ENCODE measurements at places on chromosomes 6 and 20. TPM values are rescaled to one million over a fixed set of nuclear protein-coding genes. Genes with fewer than 3 reads are reported as not detected.
A peak's percentile ranks its signal among the peaks of the same experiment; 100 is the strongest.

DNA sequence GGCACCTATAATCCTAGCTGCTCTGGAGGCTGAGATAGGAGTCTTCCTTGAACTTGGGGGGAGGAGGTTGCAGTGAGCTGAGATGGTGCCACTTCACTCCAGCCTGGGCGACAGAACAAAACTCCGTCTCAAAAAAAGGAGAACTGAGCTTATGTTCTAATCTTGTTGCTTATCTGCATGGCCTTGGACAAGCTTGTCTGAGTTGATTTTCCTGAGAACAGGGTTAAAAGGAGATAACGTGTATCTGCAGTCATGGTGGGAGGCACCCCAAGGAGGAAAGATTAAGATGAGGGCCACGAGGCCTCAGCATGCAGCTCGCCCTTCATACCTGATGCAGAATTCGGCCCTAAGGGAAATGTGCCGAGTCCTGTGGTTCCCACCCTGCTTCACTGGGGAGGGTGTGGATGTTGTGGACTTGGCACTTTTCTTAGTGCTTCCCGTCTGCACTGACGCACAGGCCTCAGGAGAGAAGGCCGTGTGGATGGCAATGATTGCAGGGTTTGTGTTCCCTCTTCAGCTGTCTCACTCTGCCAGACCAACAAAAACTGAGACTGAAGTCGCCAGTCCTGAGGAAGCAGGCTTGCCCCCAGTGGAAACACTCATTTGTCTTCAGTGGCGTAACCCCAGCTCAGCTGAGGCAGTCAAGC is 56.3 kb downstream of the EZR start:
- no peaks in the 10 kb centered on the region for H3K4me1 ChIP-seq
- no peak for DNase-seq
- H3K27me3 ChIP-seq = no peaks in the 10 kb centered on the region
- no peaks in the 10 kb centered on the region for H3K36me3 ChIP-seq

OTOR gene
- total RNA-seq = not detected

DNA sequence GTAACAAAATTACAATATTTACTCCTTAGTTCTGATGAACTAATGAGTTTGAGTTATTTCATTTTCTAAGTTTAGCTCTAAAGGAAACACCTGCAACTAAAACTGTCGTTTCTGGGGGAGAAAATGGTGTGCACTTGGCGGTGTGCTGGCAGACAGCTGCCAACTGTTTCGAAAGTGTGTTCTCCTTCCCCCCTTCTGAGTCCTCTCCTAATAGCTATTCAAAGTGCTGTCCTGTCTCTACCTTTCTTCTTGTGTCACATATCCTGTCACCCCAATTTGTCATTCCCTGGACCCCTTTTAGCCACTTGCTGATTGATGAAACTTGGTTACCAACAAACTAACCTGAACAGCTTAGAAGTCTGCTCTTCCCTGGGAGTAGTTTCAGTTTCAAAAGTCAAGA is 4.9 kb upstream of the UBE2J1 start:
- H3K27me3 ChIP-seq = no peaks in the 10 kb centered on the region
- no peak overlapping the region for H3K27ac ChIP-seq
- no peaks in the 10 kb centered on the region for H3K36me3 ChIP-seq
- H3K4me3 ChIP-seq = peak overlapping the region; percentile 19
- H3K4me1 ChIP-seq = no peaks in the 10 kb centered on the region

- peak overlapping the region; percentile 99 for H3K27ac ChIP-seq
- no peak for DNase-seq
- peaks cover 10% of the 10 kb centered on the region for H3K4me1 ChIP-seq
- H3K27me3 ChIP-seq = no peaks in the 10 kb centered on the region
- peak overlapping the region; percentile 88 for H3K4me3 ChIP-seq
Observed at GRCh38 chr6:157020398-157020797, 243.2 kb downstream of the ARID1B start.

DNA sequence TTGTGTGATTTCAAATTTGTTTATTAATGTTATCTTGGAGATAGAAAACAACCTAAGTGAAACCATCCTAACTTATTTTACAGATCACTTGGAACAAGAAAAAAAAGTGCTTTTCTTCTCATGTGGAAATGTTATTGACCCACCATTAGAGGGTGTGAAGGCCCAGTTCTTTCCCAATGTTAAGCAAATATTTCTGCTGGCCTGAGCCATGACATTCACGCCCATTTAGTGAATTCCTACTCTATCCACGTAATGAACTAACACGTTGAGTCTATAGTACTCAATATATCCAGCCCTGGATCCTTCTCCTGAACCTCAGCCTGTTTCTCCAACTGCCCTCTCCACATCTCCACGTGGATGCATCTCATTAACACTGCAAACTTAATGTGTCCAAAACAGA is 180.6 kb upstream of the ZFP64 start:
- H3K4me3 ChIP-seq = no peak overlapping the region
- H3K4me1 ChIP-seq = no peaks in the 10 kb centered on the region
- no peaks in the 10 kb centered on the region for H3K36me3 ChIP-seq
- H3K27ac ChIP-seq = no peak overlapping the region

GRCh38 chr6:112204350-112204706 is 50.0 kb downstream of the LAMA4 start:
- H3K36me3 ChIP-seq = no peaks in the 10 kb centered on the region
- no peak overlapping the region for H3K27ac ChIP-seq
- peaks cover 8% of the 10 kb centered on the region for H3K4me1 ChIP-seq
- no peak overlapping the region for H3K4me3 ChIP-seq
- H3K27me3 ChIP-seq = no peaks in the 10 kb centered on the region

PNLDC1 gene
- total RNA-seq = not detected

DNA sequence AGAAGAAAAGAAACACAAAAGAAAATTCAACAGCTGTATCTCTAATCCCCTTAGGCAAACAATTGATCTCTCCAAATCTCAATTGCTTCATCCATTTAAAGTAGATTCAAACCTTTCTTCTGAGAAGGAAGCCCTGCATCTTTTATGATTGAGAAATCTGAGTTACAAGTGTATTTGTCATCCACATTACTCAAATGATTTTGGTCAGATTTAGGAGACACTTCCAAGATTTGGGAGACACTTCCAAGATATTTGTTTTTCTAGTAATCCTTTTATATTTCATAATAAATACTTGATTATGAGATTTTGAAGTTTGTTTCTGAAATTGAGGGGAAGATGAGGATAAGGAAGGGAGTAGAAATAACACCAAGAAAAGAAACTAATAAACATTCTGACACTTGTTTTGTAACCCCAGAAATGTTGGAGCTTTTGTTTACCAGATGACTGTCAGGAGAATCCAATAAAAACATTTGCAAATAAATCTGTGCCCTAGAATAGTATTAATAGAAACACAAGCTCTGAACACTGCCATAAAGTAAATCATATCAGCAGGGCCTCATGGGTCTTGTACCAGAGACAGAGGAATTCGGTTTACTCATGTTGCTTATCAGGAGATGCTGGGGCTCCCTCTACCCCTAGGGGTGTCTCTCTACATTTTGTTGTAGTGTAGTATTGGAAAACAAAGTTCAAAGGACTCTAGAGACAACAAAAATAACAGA is 314.3 kb upstream of the NT5E start:
- no peaks in the 10 kb centered on the region for H3K4me1 ChIP-seq
- no peak overlapping the region for H3K4me3 ChIP-seq
- H3K27me3 ChIP-seq = no peaks in the 10 kb centered on the region
- DNase-seq = no peak
- H3K36me3 ChIP-seq = no peaks in the 10 kb centered on the region
- no peak overlapping the region for H3K27ac ChIP-seq

GRCh38 chr6:47126647-47127391 is 84.7 kb upstream of the ADGRF1 start:
- peaks cover 11% of the 10 kb centered on the region for H3K4me1 ChIP-seq
- H3K36me3 ChIP-seq = no peaks in the 10 kb centered on the region
- no peak overlapping the region for H3K4me3 ChIP-seq
- no peaks in the 10 kb centered on the region for H3K27me3 ChIP-seq
- no peak for DNase-seq

DNA sequence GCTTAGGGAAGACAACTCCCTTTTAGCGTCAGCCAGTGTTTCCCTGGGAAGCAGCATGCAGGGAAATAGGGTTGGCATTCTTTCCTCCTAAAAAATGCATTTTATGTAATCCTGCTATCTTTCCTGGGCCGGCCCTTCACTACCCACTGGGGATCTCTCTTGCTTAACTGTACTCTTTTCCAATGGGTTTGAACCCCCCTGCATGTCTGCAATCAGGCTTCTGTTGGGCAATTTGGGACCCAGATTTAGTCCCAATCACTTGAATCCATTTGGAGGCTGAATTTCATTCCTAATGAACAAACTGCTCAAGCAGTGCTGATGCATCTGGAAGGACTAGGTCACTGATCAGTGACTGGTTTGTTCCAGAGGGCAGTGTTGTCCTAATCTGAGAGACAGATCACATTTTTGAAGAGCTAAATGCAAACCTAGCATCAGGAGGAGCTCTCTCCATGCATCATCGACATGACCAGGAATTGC is 152.0 kb downstream of the TSHZ2 start:
- no peak overlapping the region for H3K27ac ChIP-seq
- no peaks in the 10 kb centered on the region for H3K36me3 ChIP-seq
- no peaks in the 10 kb centered on the region for H3K27me3 ChIP-seq
- H3K4me1 ChIP-seq = no peaks in the 10 kb centered on the region

DNA sequence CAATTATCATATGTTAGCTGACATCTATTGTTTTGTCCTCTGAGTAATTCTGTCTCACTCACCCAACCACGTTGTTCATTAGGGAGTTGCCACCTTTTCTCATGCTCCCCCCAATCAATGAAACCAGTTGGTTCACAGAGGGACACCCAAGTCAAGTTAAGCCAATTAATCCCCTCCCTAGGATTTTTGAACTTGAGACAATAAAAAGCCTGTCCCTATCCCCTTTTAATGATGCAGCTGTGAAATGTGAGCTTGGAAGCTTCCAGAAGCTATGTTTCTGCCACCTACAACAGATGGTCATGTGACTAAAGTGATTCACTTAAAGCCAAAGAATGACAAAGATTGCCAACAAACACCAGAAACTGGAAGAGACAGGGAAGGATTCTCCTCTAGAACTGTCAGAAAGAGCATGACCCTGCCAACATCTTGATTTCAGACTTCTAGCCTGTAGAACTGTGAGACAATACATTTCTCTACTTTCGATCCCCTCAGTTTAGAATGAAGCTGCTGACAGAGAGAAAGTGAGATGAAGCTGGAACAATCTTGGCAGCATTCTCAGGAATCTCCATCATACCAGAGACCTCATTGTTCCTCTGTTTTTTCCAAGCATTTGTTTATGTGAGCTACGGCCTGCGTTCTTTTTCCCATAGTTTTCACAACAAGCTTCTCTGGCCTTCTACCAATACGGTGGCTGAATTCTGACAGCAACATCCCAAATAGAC is 57.8 kb upstream of the TPD52L1 start:
- DNase-seq = no peak
- H3K27me3 ChIP-seq = no peaks in the 10 kb centered on the region
- H3K4me3 ChIP-seq = no peak overlapping the region
- peaks cover 2% of the 10 kb centered on the region for H3K4me1 ChIP-seq
- no peaks in the 10 kb centered on the region for H3K36me3 ChIP-seq

DNA sequence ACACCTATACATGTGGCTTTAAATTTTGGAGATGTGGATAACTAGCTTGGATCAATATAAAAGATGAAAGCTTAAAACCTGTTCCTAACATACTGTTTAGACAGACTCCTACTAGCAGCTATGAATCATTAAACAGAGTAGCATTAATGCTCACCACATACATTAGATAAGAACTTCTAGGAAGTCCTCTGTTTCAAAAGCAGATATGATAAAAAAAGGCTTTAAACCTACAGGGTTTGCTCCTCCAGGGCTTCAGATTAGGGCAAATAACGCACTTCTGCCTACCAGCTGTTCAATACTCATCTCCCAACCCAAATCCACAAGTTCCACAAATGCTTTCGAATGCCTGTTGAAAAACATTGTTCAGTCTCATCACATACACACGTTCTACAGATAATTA is 1.5 kb downstream of the REPS1 start:
- peak overlapping the region; percentile 83 for H3K4me3 ChIP-seq
- no peak overlapping the region for H3K27ac ChIP-seq
- DNase-seq = no peak

GRCh38 chr6:135514706-135515105 is 17.2 kb upstream of the AHI1 start:
- H3K27ac ChIP-seq = no peak overlapping the region
- no peaks in the 10 kb centered on the region for H3K36me3 ChIP-seq
- no peak for DNase-seq
- H3K4me1 ChIP-seq = no peaks in the 10 kb centered on the region

MRAP2 gene
- 2.6 TPM for total RNA-seq

PCK1 gene
- 5.5 TPM for total RNA-seq

SLC22A23 gene
- total RNA-seq = 5.2 TPM

- H3K27me3 ChIP-seq = no peaks in the 10 kb centered on the region
- no peak for DNase-seq
- H3K4me3 ChIP-seq = no peak overlapping the region
- no peaks in the 10 kb centered on the region for H3K36me3 ChIP-seq
- H3K4me1 ChIP-seq = peaks cover 2% of the 10 kb centered on the region
Observed at GRCh38 chr6:5211492-5211891, 49.3 kb downstream of the LYRM4 start.

DNA sequence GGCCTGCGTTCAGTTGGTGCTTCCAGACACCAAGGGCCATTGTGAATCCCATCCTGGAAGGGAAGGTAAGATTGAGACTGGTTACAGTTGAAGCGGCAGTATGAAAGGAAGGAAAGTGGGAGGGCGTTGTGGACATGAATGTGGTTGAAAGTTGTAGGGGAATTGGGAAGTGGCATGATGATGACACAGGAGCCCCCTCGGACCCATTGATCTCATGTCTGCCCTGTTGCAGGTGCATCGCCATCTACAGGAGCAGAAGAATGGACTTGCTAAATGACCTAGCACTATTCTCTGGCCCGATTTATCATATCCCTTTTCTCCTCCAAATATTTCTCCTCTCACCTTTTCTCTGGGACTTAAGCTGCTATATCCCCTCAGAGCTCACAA is 5.5 kb downstream of the HLA-DQA1 start:
- H3K27ac ChIP-seq = no peak overlapping the region
- no peak for DNase-seq
- H3K27me3 ChIP-seq = no peaks in the 10 kb centered on the region
- H3K36me3 ChIP-seq = no peaks in the 10 kb centered on the region
- H3K4me1 ChIP-seq = no peaks in the 10 kb centered on the region
- no peak overlapping the region for H3K4me3 ChIP-seq

GRCh38 chr20:62603021-62603906 is 39.0 kb upstream of the SLCO4A1 start:
- no peaks in the 10 kb centered on the region for H3K27me3 ChIP-seq
- peaks cover 4% of the 10 kb centered on the region for H3K4me1 ChIP-seq
- H3K27ac ChIP-seq = no peak overlapping the region
- H3K36me3 ChIP-seq = no peaks in the 10 kb centered on the region
- no peak overlapping the region for H3K4me3 ChIP-seq

GRCh38 chr6:109226353-109226752 is 131.0 kb downstream of the CEP57L1 start:
- no peak for DNase-seq
- no peaks in the 10 kb centered on the region for H3K27me3 ChIP-seq
- H3K4me3 ChIP-seq = no peak overlapping the region
- no peaks in the 10 kb centered on the region for H3K4me1 ChIP-seq
- H3K36me3 ChIP-seq = no peaks in the 10 kb centered on the region

DNA sequence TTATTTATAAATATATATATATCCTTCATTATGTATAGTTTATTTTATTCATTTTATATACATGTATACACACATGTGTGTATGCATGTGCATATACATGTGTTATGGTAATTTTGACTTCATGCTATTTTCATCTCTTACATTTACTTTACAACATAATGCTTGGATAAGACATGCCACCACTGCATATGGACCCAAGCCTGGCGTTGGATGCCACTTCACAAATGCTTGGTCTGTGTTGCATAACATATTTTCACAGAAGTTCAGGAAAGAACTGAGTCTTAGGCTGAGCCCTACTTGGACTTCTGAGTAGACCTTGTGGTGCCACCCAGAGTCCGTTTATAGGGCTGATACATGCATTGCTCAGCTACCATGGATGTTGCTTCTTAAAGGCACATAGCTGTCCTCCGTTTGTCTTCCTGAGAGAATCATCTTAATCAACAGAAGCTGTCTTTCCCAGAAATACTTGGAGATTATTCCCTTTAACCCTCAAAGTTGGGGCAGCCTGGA is 337.8 kb downstream of the BTBD3 start:
- no peaks in the 10 kb centered on the region for H3K27me3 ChIP-seq
- DNase-seq = no peak
- H3K4me3 ChIP-seq = no peak overlapping the region
- no peaks in the 10 kb centered on the region for H3K36me3 ChIP-seq
